ENCODE measurements at places on chromosomes 12 and 14.
A peak's percentile ranks its signal among the peaks of the same experiment; 100 is the strongest.

- DNase-seq, result no peak
These were observed 163.1 kb downstream of the PHLDA1 start for GRCh38 chr12:75868501-75868900.

DNA sequence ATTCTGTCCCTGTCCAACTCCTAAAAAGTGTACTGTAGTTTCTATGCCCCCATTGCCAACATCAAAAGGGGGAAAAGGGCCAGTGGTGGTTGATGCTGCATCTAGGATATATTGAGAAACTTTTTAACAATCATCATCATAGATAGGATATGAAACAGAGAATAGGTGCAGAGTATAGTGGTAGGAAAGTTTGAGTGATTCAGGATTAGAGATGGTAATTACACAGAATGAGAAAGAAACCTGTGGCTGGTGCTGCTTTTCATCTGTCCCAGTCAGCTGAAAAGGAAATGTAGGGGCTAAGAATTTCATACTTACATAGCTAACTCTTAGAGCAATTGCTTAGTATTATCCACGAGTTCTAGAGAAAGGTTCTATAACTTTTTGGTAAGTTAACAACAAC lies 67.6 kb downstream of the GTF2A1 start:
- DNase-seq, result no peak

DNA sequence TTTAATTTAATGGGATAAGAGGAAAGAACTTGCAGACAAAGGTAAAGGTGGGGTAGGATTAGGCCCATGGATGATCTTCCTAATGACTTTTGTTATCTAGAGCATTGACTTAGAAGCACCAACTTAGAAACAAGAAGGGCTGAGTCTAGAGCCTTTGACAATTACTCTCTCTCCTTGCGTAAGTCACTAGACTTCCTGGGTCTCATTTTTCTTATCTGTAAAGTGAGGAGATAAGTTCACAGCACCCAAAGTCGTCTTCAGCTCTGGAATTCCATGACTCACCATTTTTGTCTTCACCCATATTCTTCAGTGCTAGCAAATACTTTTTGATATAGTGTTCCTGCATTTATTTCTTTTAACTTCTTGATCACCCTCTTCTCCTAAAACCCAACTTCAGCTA lies 75.7 kb downstream of the SSPN start:
- no peak for DNase-seq

DNA sequence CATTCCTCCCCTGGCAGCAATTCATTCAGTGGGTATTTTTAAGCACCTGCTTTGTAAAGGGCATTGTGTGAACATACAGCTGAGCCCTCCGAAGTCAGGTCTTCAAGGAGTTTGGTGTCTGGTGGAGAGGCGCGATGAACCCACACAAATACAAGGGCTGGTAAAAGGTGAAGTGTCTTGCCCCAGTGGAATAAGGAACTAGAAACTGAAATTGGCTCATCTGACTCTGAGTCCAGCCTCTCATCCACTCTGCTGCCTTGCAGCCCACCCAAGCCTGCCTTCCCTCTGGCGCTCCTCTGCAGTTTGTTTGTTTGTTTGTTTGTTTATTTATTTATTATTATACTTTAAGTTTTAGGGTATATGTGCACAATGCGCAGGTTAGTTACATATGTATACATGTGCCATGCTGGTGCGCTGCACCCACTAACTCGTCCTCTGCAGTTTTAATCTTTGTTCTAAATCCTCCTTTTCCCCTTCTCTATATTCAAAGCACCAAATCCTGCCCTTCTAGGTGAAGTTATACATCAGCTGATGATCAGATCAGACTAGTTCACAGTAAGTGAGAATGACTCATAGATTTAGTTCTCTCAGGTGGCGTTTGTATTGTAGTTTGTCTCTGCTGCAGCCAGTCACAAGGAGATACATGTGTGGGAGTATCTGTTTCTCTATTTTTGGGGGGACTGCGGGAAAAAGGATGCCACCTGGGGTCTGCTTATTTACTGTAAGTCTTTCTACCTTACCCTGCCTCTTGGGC lies 394.5 kb downstream of the APAF1 start:
- peak; percentile 1 for DNase-seq

GRCh38 chr12:75177997-75178396 lies 31.6 kb downstream of the KCNC2 start:
- DNase-seq, result peak; percentile 60

GRCh38 chr14:20383032-20383431 lies 30.3 kb downstream of the TEP1 start:
- no peak for DNase-seq

GRCh38 chr14:66403183-66403582 lies 83.0 kb upstream of the CCDC196 start:
- DNase-seq, result peak; percentile 4

DNA sequence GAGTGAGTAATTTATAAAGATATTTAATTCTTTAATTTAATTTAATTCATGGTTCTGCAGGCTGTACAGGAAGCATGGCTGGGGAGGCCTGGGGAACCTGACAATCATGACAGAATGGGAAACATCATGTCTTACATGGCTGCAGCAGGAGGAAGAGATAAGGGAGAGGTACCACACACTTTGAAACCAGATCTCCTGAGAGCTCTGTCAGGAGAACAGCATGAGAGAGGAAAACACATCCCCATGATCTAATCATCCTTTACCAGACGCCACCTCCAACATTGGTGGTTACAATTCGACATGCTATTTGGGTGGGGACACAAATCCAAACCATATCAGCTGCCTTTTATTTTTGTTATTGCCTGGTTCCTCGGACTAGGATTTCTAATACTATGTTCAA lies 928.6 kb downstream of the TMEM121 start:
- DNase-seq, result no peak

DNA sequence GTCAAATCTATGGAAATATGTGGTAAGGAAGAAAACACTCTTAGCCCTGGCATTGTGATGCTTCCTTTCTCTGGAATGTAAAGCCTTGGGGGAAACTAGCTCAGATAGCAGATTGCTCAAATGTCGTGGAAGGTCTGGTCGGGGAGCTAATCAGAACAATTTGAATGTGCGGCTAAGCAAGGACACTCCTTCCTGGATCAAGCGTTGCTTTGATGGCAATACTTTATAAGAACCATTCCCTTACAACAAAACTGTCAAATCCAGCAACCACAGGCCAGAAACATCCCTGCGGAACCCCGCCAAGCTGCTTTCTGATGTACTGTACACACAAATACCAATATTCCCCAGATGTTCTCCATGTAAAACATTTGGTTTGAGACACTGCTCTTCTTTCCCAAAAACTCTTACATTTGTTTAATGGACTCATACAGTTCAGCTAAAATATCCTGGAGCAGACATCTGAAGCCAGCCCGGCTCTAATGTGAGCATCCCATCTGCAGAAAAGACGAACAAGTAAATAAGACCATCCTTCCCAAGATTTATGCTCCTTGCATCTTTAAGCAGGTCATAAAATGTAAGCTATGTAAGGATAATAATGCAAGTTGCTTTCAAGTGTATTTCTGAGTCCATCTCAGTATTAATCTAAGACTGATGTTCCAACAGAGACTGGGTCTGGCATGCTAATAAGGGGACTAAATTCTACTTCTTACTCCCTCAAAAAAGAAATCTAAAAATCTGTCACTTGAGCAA lies 20.2 kb downstream of the NUAK1 start:
- DNase-seq, result no peak

DNA sequence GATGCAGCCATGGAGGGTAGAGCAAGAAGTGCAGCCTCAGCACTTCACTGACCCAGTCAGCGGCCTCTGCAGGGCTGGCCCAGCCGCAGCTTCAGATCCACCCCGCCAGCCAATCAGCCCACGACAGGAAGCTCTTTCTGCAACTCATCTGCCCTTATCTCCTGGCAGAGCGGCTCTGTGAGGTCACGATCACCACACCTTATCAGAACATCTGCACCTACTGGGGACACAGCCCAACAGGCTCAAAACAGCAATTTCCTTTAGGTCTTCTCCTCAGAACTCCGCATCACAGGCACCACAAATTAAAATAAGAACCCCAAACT lies 287.3 kb downstream of the BCL11B start:
- DNase-seq, result no peak

- no peak for DNase-seq
These were observed 757.7 kb upstream of the TMEM132C start for GRCh38 chr12:127509066-127509778.

DNA sequence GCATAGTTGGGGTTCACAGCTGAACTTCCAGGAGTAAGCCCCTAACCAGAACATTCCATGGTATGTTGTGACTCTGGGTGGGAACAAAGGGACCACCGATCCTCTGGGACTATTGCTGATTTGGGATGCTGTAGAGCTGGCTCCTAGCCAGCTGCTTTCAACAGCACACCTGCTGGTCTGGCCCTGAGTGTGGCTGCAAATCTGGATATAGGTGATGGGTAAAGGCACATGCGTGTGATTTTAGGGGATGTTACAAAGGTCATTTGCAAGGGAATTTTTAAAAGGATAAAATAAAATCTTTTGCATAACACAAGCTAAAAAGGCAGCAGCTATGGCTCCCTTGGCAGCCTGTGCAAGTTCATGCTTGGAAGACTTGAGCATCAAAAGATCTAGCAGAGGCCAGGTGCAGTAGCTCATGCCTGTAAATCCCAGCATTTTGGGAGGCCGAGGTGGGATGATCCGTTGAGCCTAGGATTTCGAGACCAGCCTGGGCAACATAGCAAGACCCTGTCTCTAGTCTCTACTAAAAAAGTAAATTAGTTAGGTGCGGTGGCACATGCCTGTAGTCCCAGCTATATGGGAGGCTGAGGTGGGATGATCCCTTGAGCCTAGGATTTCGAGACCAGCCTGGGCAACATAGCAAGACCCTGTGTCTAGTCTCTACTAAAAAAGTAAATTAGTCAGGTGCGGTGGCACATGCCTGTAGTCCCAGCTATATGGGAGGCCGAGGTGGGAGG lies 1.6 kb downstream of the ALDH2 start:
- no peak for DNase-seq

DNA sequence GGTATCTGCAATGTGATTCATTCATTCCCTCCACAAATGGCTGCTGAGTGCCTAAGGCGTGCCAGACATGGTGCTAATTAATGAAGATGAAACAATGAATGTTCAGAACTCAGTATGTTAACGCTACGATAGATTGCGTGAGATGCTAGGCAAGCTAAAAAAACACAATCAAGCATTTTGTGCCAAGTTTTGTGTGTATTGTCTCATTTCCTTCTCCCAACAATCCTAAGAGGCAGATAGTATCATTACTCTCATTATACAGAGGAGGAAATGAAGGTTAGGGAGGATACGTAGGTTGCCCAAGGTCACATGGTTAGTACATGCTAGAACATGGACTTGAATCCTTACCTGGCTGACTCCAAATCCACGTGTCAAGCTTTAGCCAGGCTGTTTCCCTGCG lies 264.4 kb downstream of the EFCAB11 start:
- DNase-seq, result no peak

- no peak for DNase-seq
These were observed 10.1 kb upstream of the POU6F1 start for GRCh38 chr12:51227962-51228361.

DNA sequence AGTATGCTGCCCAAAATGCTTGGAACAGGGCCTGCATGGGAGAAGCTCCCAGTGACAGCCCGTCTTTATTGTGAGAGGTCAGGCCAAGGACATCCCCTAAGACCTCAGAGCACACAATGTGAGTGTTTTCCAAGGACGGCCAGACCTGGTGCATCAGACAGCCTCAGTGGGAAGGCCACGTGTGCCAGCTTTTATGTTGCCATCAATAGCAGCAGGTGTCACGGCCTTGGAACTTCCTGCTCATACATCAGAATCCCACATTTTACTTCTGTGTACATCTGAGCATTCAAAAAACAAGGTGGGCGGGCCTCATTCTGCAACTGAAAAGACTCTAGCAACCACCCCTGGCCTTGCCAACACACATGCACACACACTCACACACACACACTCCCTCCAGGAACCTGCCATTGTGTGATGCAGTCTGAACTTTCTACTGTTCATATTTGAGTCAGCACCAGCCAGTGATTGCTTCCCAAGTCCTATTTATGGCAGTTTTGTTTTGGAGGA lies 753.1 kb upstream of the TBX3 start:
- no peak for DNase-seq

- no peak for DNase-seq
These were observed 31.8 kb upstream of the ULK1 start for GRCh38 chr12:131862600-131862993.

DNA sequence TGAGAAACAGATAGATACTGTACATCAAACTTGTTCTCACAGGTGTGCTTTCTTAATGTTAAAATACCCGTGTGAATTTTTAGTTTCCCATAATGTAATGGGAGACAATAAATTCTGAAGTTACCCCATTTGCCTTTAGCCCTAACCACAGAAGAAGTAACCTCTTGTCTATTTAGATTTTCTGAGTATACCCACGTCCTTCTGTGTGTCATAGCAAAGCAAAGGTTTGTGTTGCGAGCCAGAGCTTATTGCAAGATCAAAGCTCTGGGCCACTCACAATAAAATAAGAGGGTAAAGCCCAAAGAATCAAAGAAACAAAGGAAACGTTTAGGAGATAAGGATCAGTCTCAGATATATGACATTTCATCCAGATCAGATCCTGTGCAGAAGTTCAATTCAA lies 73.9 kb downstream of the BMP4 start:
- DNase-seq, result no peak

DNA sequence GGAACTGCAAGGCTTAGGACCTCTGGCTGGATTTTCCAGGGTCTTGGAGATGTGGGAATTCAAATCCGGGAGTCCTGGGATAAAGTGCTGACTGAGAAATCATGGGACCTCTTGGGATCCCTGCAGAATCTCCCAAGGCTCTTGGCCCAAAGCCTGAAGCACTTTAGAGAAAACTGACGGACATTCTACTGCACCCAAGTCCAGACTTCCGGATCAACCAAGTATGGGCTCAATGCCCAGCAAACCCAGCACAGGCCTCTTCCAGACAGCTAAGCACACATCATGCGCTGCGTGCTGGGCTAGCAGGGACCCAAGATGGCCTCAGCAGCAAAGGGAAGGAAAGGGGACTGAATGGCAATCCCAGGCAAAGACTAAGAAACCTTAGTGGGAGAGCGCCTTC lies 85.0 kb downstream of the ACTN1 start:
- DNase-seq, result no peak

- no peak for DNase-seq
These were observed 68.9 kb downstream of the DAD1 start for GRCh38 chr14:22519877-22520685.

- DNase-seq, result peak; percentile 10
These were observed 95.1 kb downstream of the UNC79 start for GRCh38 chr14:93525696-93526451.

- DNase-seq, result no peak
These were observed 116.6 kb upstream of the BCL2L14 start for GRCh38 chr12:11954181-11954580.

DNA sequence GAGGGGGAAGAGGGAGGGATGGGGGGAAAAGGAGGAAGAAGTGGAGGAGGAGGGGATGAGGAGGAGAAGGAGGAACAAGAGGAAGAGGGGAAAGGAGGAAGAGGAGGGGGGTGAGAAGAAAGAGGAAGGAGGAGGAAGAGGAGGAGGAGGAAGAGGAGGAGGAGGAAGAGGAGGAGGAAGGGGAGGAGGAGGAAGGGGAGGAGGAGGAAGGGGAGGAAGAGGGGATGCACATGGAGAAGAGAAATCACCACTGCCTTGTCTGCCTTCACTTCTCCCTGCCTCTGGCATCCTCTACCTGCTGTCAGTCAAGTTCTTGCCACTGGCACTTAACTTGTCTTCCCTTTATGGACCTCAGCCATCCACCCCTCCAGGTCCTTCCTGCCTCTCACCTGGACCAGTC lies 59.9 kb downstream of the TTC9 start:
- DNase-seq, result no peak
